ENCODE measurements at places on chromosomes 2 and 18. TPM values are rescaled to one million over a fixed set of nuclear protein-coding genes. Genes with fewer than 3 reads are reported as not detected.

GRCh38 chr2:98474979-98475632 is 30.4 kb downstream of the INPP4A start:
- H3K27ac ChIP-seq: peak overlapping the region; percentile 9
- DNase-seq: no peak
- H3K27me3 ChIP-seq: no peaks in the 10 kb centered on the region
- H3K4me3 ChIP-seq: no peak overlapping the region
- peaks cover 92% of the 10 kb centered on the region for H3K4me1 ChIP-seq

DNA sequence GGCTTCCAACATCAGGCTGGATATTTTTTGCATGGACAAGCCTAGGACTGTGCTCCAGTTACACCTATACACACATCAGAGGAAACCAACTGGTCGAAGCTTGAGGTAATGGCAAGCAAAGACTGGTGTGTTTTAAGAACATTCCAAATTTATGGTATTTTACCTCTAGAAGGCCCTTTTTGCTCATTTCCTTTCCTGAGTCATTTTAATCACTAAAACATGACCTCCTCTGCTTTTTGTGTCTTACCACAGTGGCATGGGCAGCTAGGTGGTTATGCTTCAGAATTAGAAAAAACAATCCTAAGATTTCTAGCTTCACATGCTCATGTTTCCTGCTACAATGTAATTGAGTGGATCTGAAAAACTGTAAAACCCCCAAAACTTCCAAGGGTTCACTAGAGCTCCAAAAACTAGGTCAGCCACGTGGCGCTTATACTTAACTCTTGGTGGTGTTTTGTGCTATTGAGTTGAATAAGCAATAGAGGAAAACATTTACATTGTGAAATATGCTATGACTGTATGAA is 30.6 kb upstream of the CHRNA1 start:
- H3K27ac ChIP-seq: peak overlapping the region; percentile 62
- DNase-seq: no peak
- no peak overlapping the region for H3K4me3 ChIP-seq
- H3K27me3 ChIP-seq: no peaks in the 10 kb centered on the region
- H3K36me3 ChIP-seq: no peaks in the 10 kb centered on the region

DNA sequence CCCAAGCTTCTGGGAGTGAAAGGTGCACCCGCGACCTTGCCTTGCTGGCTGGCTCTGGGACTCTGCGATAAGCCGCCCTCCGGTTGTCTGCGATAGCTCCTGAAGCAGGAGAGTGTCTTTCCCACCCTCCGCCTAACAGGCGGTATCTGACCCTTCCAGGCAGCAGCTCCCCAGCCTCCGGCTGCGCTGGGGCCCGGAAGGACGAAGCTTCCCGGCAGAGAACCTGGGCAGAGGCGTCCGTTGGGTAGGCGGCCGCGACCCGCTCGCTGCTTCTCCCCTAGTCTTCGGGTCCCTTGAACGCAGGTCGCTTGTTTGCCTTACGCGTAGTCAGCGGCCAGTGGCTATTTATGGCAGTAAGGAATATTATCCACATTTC is 446 bp upstream of the RHBDD1 start:
- peaks cover 50% of the 10 kb centered on the region for H3K4me1 ChIP-seq
- peaks cover 57% of the 10 kb centered on the region for H3K36me3 ChIP-seq
- H3K27ac ChIP-seq: peak overlapping the region; percentile 98
- peak overlapping the region; percentile 92 for H3K4me3 ChIP-seq

GRCh38 chr18:10353791-10354190 is 100.6 kb upstream of the APCDD1 start:
- no peaks in the 10 kb centered on the region for H3K27me3 ChIP-seq
- H3K4me1 ChIP-seq: no peaks in the 10 kb centered on the region
- H3K27ac ChIP-seq: no peak overlapping the region
- no peaks in the 10 kb centered on the region for H3K36me3 ChIP-seq
- no peak overlapping the region for H3K4me3 ChIP-seq

DNA sequence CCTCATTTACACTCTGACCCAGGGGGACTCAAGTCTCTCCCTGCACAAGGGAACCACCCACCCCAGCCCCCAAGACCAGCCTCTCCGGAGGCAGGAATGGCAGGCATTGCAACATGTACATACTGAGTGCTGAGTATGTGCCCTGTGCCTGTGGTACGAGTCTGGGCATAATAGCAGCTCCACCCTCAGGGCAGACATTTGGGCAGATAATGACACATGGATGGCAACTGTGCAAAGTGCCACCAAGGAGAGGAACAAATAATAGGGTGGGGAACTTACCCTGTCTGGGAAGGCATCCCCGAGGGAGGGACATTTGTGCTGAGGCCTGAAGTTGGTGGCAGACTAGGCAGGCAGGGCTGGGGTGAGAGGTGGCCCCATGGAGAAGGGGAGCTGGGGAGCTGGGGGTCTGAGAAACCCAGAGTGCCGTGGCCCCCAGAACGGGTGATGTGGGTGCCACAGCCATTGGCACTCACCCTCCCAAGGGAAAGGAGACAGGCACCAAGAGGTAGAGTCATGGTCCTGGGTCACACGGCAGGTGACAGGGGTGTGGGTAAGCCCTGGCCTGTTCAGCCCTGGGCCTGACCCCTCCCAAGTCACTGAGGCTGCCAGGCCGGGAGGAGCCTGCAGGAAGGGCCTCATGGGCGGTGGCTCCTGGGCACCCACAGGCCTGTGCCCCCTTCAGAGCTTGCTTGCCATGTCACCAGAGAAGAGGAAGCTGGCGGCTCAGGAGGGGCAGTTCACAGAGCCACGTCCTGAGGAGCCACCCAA is 15.7 kb upstream of the GPR17 start:
- no peaks in the 10 kb centered on the region for H3K27me3 ChIP-seq
- peaks cover 3% of the 10 kb centered on the region for H3K4me1 ChIP-seq
- no peak overlapping the region for H3K27ac ChIP-seq
- no peak overlapping the region for H3K4me3 ChIP-seq

GRCh38 chr2:80105015-80105640 is 199.4 kb downstream of the LRRTM1 start:
- no peak for DNase-seq
- H3K4me1 ChIP-seq: no peaks in the 10 kb centered on the region
- H3K36me3 ChIP-seq: no peaks in the 10 kb centered on the region

GRCh38 chr2:125313806-125314205 is 1288.7 kb downstream of the CNTNAP5 start:
- H3K4me3 ChIP-seq: no peak overlapping the region
- DNase-seq: no peak
- H3K27ac ChIP-seq: no peak overlapping the region
- H3K4me1 ChIP-seq: no peaks in the 10 kb centered on the region
- H3K27me3 ChIP-seq: no peaks in the 10 kb centered on the region

- H3K4me3 ChIP-seq: no peak overlapping the region
- peaks cover 13% of the 10 kb centered on the region for H3K27me3 ChIP-seq
- H3K36me3 ChIP-seq: no peaks in the 10 kb centered on the region
- DNase-seq: no peak
- no peaks in the 10 kb centered on the region for H3K4me1 ChIP-seq
Measured at GRCh38 chr2:227153758-227154486, 10.1 kb downstream of the COL4A4 start.

The NCKAP5 gene
- not detected for total RNA-seq

The SERPINB5 gene
- not detected for total RNA-seq

The TOGARAM2 gene
- 4.0 TPM for total RNA-seq

The RAD51AP2 gene
- not detected for total RNA-seq

The UGT1A10 gene
- not detected for total RNA-seq

Measured in activated T-helper 2 cell treated with anti-CD3 and anti-CD28 coated beads, Interferon-gamma antibody, Interleukin-2, Interleukin-4, amounts not matched to agents 10 μg/mL and 5 μg/mL and 100 μg/mL, durations not matched to agents 14 hours and 24 hours and 36 hours (primary cell).